Activated CD8-positive, alpha-beta memory T cell treated with anti-CD3 and anti-CD28 coated beads, Interleukin-2, amount 50 U/mL, for 48 hours (primary cell): ENCODE measurements at places on chromosomes 2 and 18.

DNA sequence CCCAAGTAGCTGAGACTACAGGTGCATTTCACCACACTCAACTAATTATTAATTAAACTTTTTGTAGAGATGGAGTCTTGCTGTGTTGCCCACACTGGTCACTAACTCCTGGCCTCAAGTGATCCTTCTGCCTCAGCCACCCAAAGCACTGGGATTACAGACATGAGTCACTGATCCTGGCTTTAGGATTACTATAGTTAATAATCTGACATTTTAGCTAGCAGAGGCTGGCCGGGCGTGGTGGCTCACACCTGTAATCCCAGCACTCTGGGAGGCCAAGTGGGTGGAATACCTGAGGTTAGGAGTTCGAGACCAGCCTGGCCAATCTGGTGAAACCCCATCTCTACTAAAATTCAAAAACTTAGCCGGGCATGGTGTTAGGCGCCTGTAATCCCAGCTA, 39.5 kb downstream of the USP34 start:
- no peak for DNase-seq

DNA sequence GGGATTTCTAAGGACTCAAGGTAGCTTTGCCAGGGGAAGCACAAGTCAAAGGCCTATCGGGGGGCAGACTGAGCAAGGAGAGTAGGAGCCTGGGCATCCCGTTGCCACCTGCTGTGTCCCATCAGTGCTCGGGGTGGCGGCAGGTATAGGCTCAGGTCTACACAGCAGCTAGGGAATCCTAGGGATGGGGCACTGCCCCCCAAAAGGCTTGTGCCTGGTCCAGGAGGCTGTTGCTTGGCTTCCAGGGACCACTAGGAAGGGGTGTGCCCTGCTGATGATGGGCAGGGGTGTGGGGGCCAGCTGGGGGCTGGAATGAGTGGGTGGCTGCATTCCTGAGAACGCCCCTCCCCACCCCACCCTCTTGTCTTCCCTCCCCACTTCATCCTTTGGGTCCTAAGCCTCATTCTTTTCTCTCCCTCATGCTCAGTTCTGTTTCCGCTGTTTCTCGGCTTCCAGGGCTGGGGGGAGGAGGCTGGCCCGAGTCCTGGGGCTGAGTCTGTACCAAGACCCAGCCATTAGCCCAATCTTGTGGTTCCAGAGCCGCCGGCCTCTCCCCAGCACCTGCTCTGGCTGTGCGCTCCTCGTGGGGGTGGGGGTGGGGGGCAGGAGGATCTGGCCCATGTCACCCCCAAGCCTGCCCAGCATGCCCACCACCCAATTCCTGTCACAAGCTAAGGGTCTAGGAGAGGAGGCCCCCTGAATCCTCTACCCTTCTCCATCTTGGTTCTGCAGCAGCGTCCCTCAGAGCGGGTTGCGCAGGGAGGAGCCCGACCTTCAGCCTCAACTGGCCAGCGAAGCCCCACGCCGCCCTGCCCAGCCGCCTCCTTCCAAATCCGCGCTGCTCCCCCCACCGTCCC, 12.8 kb downstream of the SPEG start:
- no peak for DNase-seq

GRCh38 chr18:36772241-36772723, 56.5 kb downstream of the TPGS2 start:
- DNase-seq, result no peak

DNA sequence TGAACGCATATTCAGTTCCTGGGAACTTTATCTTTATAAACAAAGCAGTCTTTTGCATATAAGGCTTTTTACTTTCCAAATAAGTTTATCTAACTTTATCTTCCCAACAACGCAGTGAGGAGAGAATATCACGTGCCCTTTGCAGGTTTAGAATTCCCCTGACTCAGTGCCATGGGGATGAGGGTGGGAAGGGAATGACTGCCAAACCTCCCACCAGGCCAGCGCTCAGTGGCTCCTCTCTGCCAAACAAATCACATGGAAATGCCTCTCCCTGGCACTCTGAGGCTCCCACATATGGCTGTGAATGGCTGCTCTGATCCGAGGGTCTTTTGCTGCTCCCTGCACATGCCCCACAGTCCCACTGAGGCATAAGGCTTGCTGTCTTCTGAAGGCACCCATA, 158.3 kb downstream of the DNAH6 start:
- no peak for DNase-seq

- DNase-seq, result no peak
Measured at GRCh38 chr2:88351249-88351601, 101.3 kb downstream of the FOXI3 start.

DNA sequence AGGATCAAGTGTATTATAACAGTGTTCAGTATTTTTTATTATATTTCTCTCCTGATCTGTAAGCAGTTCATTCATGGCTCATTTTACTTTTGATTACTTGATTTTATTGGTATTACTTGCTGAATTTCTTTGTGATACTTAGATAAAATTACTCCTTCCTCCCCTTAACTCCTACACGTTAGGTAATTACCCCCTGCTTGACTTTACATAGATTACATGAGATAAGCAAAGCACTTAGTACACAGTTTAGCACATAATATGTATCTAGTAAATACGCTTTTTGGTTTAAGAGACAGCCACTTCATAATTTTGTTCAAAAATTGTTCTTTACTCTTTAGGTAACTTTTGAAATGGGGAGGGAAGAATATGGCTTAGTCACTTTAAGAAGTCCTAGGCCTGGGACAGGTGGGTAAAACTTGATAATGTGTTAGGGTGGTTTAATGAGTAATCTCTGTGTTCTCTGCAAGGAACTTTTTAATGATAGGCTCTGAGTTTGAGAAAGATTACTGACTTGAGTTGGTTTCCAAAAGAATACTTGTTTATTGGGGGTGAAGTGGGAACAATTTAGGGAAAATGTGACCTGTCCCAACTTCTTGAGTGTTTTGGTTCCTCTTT, 80.9 kb downstream of the NCOA1 start:
- DNase-seq, result no peak

DNA sequence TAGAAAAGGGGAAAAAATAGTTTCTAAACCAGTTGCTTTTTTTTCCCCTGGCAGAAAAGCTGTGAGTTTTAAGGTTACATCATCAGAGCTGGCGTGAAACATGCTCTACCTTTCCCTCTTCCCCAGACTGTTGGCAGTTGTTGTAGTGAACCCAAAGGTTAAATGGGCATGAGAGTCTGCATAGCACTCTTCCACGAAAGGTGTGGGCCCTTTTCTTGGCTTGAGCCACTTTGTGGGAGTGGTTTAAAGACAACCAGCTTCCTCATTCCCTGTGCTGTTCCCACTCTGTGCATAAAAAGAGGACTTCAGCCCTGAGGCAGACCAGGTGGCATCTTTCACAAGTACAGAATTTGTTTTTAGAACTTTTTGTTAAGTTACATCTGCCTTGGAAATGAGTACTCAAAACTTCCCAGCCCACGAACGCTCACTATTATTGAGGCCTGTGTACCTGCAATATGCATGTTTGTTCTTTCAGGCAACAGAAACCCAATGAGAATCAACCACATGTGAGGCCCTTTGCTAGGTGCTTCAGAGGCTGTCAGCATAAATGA, 243.8 kb downstream of the BABAM2 start:
- DNase-seq, result no peak

DNA sequence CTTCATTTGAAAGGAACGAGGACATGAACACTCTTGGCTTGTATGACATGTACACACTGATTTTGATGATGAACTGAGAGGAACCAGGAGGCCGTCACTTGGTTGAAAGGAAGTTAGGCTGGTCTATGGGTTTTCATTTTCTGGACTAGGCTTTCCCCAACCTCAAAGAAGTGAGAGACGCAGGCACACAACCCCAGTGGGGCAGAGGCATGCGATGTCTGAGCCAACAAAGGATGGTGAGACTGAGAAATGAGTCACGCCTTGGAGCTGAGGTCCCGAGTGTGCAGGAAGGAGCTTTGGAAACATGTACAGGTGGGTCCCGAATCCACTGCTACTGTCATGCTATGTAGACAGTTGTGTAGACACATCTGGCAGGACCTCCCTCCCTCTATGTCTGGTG, 24.1 kb downstream of the SIGLEC15 start:
- DNase-seq, result no peak

- DNase-seq, result no peak
Measured at GRCh38 chr2:223104336-223105132, 52.5 kb downstream of the KCNE4 start.

GRCh38 chr2:210654091-210654490, 97.7 kb downstream of the CPS1 start:
- no peak for DNase-seq

GRCh38 chr2:60306267-60306861, 247.1 kb downstream of the BCL11A start:
- no peak for DNase-seq

GRCh38 chr2:182606728-182607681, 109.1 kb upstream of the DNAJC10 start:
- DNase-seq, result no peak

DNA sequence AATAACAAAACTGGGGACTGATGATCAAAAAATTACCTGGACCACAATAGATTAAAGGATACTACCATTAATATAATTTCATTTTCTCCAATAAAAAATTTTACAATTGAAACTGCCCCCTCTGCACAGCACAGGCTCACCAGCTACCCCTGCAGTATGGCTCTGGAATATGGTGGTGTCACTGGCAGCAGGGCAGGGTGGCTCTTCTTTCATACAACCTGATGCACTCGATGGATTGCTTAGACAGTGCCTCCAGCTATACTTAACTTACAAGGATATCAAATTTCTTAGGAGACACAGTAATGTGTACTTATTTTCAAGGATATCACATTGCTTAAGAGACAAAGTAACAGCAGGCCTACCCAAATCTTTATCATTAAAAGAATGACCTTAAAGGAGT, 124.0 kb downstream of the PRELID3A start:
- DNase-seq, result no peak

- DNase-seq, result no peak
Measured at GRCh38 chr18:62183578-62184195, 3.2 kb downstream of the PIGN start.

GRCh38 chr2:48380989-48381625, 148.8 kb upstream of the STON1 start:
- no peak for DNase-seq

DNA sequence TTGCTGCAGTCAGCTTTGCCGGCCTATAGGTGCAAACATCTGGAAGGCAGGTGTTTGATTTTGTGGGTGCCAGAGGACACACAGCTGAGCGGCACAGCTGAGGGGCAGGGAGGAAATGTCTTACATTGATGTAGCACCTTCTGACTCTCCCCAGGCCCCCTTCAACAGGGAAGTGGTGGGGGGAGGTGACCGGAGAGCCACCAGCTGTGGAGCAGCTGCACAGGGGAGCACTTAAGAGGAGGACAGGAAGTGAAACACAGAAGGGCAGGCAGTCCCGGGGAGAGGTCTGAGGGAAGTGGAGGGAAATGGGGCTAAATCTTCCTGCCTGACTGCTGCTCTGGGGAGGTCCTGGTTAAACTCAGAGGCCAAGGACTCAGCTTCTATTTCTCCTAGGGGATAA, 409.1 kb downstream of the TNS1 start:
- DNase-seq, result no peak
